ENCODE measurements at places on chromosomes 2 and 18. TPM values are rescaled to one million over a fixed set of nuclear protein-coding genes. Genes with fewer than 3 reads are reported as not detected.

GRCh38 chr2:165078913-165079312, 123.6 kb upstream of the SLC38A11 start:
- no peak for DNase-seq

GRCh38 chr2:179550214-179550613, 285.6 kb upstream of the SESTD1 start:
- no peak for DNase-seq

DNA sequence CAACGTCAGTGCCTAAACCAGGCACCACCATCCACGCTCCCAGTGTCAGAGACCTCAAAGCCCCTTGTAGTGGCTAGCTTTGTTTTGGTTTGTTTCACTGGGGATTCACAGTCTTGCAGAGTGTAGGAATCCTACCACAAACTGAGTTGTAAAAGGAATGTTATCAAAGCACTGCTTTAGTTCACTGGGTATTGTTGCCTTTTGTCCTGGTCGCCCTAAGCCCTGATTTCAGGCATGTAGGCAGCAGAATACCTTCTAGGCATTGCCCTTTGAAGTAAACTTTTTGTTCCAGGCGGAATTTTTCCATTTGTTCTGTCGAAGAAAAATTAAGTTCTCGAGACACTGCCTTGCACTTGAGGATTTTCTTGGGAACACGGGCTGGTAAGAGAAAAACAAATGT, 29.4 kb downstream of the PTMA start:
- no peak for DNase-seq

- no peak for DNase-seq
Measured at GRCh38 chr2:174717273-174717672, 47.0 kb downstream of the CHRNA1 start.

DNA sequence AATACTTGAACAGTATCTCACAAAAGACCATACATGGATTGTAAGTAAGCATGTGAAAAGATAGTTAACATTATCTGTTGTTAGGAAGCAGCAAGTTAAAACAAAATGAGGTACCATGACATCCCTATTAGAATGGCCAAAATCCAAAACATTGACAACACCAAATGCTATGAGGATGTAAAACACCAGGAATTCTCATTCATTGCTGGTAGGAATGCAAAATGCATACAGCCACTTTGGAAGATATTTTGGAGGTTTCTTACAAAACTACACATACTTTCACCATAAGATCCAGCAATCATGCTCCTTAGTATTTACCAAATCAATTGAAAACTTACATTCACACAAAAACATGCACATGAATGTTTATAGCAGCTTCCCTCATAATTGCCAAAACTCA, 30.9 kb upstream of the ICOS start:
- no peak for DNase-seq

- DNase-seq, result no peak
Measured at GRCh38 chr2:27071990-27072830, 756 bp upstream of the OST4 start.

DNA sequence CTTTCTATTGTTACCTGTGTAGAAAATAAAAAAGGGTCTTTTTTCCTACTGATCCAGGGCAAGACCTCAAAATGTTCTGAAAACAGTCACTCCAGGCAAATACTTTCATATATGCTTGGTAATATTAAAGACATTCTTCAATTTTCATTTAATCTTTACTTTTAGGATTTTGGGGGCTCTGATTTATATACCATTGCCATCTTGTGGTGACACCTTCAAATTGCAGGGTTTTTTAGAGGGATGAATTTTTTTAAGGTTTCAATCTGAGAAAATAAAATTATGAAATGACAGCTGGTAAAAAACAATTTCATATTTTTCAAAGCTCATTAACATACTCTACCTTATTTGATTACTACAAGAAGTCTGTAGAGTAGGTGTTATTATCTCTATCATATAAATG, 26.8 kb downstream of the MAPK4 start:
- DNase-seq, result no peak

The STPG4 gene
- not detected for polyA plus RNA-seq

The CYBRD1 gene
- polyA plus RNA-seq, result 51.7 TPM

The HOXD8 gene
- 205 TPM for polyA plus RNA-seq

The PAX3 gene
- 0.14 TPM for polyA plus RNA-seq

The HNMT gene
- 51.3 TPM for polyA plus RNA-seq

The FAM110C gene
- 18.6 TPM for polyA plus RNA-seq

Measured in left renal cortex interstitium (tissue), 4 donors.